ENCODE measurements at places on chromosomes 6 and 20. TPM values are rescaled to one million over a fixed set of nuclear protein-coding genes. Genes with fewer than 3 reads are reported as not detected.

The CDH26 gene
- total RNA-seq, result 2.0 TPM

The F13A1 gene
- total RNA-seq, result 6.6 TPM

The LY6G6C gene
- total RNA-seq, result not detected

The OPRL1 gene
- 1.2 TPM for total RNA-seq

The PHACTR3 gene
- not detected for total RNA-seq

The SMIM28 gene
- not detected for total RNA-seq

The MUCL3 gene
- not detected for total RNA-seq

The COMMD7 gene
- total RNA-seq, result 68.1 TPM

The ENPP5 gene
- total RNA-seq, result 9.6 TPM

GRCh38 chr6:6968731-6969552, 138.8 kb upstream of the RREB1 start:
- no peaks in the 10 kb centered on the region for H3K4me1 ChIP-seq
- no peak for DNase-seq
- H3K27ac ChIP-seq, result no peak overlapping the region
- no peak overlapping the region for H3K4me3 ChIP-seq

GRCh38 chr20:15992564-15992963, 580.7 kb downstream of the KIF16B start:
- H3K4me3 ChIP-seq, result no peak overlapping the region
- H3K27ac ChIP-seq, result no peak overlapping the region
- DNase-seq, result no peak
- H3K4me1 ChIP-seq, result no peaks in the 10 kb centered on the region
- H3K36me3 ChIP-seq, result no peaks in the 10 kb centered on the region

- DNase-seq, result no peak
- no peak overlapping the region for H3K4me3 ChIP-seq
- H3K27me3 ChIP-seq, result peaks cover 15% of the 10 kb centered on the region
- no peaks in the 10 kb centered on the region for H3K36me3 ChIP-seq
Measured at GRCh38 chr6:68637782-68638181, 2.7 kb downstream of the ADGRB3 start.

GRCh38 chr20:46991880-46992639, 97.4 kb downstream of the EYA2 start:
- DNase-seq, result no peak
- no peaks in the 10 kb centered on the region for H3K4me1 ChIP-seq
- H3K27ac ChIP-seq, result no peak overlapping the region
- no peaks in the 10 kb centered on the region for H3K36me3 ChIP-seq
- no peaks in the 10 kb centered on the region for H3K27me3 ChIP-seq

GRCh38 chr6:111724039-111724438, 118.4 kb upstream of the TRAF3IP2 start:
- peaks cover 17% of the 10 kb centered on the region for H3K36me3 ChIP-seq
- no peaks in the 10 kb centered on the region for H3K27me3 ChIP-seq
- DNase-seq, result no peak
- H3K27ac ChIP-seq, result peak overlapping the region; percentile 72
- peaks cover 63% of the 10 kb centered on the region for H3K4me1 ChIP-seq
- H3K4me3 ChIP-seq, result no peak overlapping the region

DNA sequence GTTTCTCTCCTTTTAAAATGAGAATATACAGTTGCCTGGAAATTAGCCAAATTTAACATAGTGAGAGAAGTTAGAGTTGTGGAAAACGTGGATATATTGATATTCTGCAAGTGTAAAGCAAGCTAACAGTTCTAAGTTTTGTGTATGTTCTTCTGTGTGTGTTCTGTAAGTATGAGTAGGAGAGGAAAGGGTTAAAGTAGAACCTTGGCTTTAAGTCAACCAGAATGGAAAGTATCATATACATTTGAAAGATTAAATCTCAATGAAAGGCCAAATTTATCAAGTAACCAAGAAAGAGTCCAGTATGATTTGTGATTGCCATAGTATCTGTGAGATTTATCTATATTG, 30.0 kb upstream of the BAG2 start:
- H3K4me1 ChIP-seq, result no peaks in the 10 kb centered on the region
- peaks cover 27% of the 10 kb centered on the region for H3K36me3 ChIP-seq
- no peak overlapping the region for H3K27ac ChIP-seq
- H3K4me3 ChIP-seq, result no peak overlapping the region
- H3K27me3 ChIP-seq, result no peaks in the 10 kb centered on the region

DNA sequence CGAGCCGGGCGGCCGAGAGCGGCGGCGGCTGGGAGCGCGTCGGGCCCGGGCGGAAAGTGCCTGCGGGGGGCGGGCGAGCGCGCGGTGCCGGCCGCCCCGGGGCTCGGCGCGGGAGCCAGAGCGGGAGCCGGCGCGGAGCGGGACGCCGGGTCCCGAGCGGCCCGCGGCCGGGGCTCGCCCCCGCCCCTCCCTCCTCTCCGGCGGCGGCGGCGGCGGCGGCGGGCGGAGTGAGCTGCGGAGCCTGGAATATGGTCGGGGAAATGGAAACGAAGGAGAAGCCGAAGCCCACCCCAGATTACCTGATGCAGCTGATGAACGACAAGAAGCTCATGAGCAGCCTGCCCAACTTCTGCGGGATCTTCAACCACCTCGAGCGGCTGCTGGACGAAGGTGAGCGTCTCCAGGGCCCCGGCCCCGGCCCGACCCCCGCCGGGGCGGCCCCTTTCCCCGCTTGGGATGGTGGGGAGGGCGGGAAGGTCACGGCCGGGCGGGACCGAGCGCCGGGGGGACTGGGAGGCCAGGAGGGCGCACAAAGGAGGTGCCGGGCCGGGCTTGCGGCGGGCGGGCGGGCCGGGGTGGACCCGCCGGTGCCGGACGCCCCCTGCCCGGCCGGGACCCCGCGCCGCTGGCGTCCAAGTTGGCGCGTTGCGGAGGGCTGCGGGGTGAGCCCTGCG, 565 bp downstream of the QKI start:
- DNase-seq, result no peak
- peak overlapping the region; percentile 94 for H3K27ac ChIP-seq
- H3K4me3 ChIP-seq, result peak overlapping the region; percentile 91
- H3K27me3 ChIP-seq, result no peaks in the 10 kb centered on the region
- peaks cover 2% of the 10 kb centered on the region for H3K4me1 ChIP-seq
- no peaks in the 10 kb centered on the region for H3K36me3 ChIP-seq

DNA sequence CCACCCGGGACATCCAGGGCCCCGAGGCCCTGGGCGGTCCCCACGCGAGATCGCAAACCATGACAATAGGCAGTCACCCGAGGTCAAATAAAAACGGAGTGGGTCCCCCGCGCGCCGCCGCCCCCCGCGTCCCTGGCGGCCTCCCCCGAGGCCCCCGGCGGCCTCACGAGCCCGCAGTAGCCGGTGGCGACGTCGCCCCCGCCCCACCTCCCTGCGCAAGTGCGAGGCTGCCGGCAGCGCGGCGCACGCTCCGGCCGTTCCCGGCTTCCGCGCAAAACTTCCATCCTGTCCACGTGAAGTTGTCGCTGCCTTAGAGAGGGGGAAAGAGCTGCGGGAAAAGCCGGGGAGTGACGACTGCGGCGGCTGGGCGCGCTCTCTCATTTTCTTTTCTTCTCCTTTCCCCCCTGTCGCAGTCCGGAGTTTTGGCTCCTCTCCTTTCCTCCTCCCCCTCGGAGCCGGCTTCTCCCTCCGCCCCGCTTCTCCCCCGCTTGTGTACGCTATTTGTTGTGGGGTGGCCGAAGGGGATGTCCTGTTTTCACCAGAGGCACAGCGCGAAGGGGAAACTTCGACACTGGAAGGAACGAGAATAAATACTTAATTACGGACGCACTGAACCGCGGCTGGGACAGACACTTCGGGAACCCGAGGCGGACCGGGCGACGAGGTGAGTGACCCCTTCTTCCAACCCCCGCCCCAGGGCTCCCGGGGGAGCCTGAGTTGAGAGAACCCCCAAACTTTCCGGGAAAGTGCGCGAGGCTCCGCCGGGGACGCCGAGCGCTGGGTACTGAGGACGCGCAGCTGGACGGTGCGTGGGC, at the start of gene EYA4:
EYA4 (plus strand) TSS at position 272 of the 815 bp plus-strand sequence. CDS start 33,424 bp downstream, outside the sequence.
- peaks cover 32% of the 10 kb centered on the region for H3K27me3 ChIP-seq
- H3K4me1 ChIP-seq, result no peaks in the 10 kb centered on the region
- H3K4me3 ChIP-seq, result no peak within 1 kb of the TSS
- no peak for DNase-seq

GRCh38 chr6:44029444-44030185, 97.6 kb downstream of the MRPL14 start:
- peaks cover 4% of the 10 kb centered on the region for H3K4me1 ChIP-seq
- H3K27me3 ChIP-seq, result peaks cover 5% of the 10 kb centered on the region
- no peaks in the 10 kb centered on the region for H3K36me3 ChIP-seq
- no peak for DNase-seq

GRCh38 chr6:160768101-160768500, 66.1 kb downstream of the PLG start:
- H3K36me3 ChIP-seq, result no peaks in the 10 kb centered on the region
- no peak overlapping the region for H3K4me3 ChIP-seq
- no peak for DNase-seq
- peaks cover 3% of the 10 kb centered on the region for H3K27me3 ChIP-seq
- no peaks in the 10 kb centered on the region for H3K4me1 ChIP-seq

- no peaks in the 10 kb centered on the region for H3K27me3 ChIP-seq
- no peak overlapping the region for H3K4me3 ChIP-seq
- H3K27ac ChIP-seq, result no peak overlapping the region
- no peaks in the 10 kb centered on the region for H3K36me3 ChIP-seq
- DNase-seq, result no peak
- no peaks in the 10 kb centered on the region for H3K4me1 ChIP-seq
Measured at GRCh38 chr20:60600036-60600435, 641.8 kb downstream of the CDH26 start.

DNA sequence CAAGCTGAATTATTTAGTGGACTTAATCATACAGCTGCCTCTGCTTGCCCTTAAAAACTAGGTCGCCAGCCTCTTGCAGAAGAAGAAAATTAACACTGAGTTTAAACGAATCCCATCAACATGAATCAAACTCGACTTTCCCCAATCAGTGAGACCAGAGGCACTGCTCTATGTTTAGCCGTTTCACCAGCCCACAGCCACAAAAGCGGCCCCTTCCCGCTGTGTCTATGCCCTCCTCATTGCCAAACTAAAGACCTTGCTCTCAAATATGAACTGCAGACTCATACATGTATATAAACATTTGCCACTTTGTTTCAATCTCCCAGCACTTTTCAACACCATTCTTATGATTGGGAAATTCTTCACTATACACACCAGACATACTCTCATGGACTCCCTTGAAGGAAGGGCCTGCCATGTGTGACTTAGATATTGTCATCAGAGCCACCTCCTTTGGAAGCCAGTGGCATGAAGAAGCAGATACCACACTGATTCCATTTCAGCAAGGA, 105.8 kb upstream of the ADGRF1 start:
- H3K27ac ChIP-seq, result no peak overlapping the region
- H3K27me3 ChIP-seq, result no peaks in the 10 kb centered on the region
- H3K4me1 ChIP-seq, result no peaks in the 10 kb centered on the region
- DNase-seq, result no peak
- no peak overlapping the region for H3K4me3 ChIP-seq
- no peaks in the 10 kb centered on the region for H3K36me3 ChIP-seq
